ENCODE measurements at places on chromosomes 4 and X. TPM values are rescaled to one million over a fixed set of nuclear protein-coding genes. Genes with fewer than 3 reads are reported as not detected.

HPF1 gene
- total RNA-seq, result 20.2 TPM

- DNase-seq, result peak; percentile 71
Measured at GRCh38 chr4:2787230-2788100, 5.4 kb upstream of the SH3BP2 start.

DNA sequence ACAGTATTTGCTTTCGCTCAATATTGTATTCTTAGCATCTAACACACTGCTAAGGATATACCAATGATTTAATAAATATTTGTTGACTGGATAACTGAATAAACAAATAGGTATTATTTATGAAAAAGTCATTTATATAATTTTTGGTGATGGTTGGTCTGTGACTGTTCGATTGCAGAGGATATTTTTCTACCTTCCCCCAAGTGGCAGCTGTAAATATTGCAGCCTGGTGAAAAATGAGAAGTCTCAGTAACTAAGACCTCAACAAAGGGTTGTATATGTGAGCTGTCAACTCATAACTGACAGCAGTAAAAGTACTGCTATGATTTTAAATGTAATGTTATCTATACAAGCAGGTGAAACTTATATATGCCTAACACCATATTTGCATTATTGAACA lies 36.0 kb downstream of the HTR2C start:
- no peak for DNase-seq

FABP2 gene
- not detected for total RNA-seq

NAT8L gene
- total RNA-seq, result 0.82 TPM

DNA sequence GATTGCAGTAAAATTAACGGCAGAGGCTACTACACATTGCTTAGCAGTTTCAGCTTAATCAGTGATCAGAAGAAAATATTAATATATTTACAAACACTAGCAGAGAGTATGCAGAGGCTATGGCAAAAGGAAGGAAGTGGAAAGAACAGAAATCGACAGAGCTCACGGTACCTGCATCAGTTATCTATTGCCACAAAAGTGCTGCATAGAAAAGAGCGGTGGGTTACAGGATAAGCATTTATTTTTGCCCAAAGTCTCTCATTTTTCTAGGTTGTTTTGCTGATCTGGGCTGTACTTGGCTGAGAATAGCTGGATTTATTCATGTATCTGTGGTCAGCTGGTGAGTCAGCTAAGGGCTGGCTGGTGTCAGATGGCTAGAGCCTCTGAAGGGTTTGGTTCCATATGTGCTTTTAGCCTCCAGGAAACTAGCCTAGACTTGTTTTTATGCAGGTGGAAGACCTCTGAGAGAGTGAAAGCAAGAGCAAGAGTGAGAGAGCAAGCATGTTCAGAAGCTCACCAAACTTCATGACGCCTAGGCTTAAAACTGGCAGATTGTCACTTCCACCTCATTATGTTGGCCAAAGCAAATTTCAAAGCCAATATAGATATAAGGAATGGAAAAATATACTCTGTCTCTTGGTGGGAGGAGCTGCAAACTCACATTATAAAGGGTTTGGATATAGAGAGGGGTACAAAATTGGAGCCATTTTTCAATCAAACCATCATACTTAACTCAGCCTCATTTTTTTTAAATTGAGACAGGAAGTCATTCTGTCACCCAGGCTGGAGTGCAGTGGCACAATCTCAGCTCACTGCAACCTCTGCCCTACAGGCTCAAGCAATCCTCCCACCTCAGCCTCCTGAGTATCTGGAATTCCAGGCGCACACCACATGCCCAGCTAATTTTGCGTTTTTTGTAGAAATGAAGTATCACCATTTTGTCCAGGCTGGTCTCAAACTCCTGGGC lies 153.2 kb upstream of the RPL34 start:
- DNase-seq, result no peak

HS3ST1 gene
- total RNA-seq, result 0.94 TPM

- no peak for DNase-seq
Measured at GRCh38 chrX:107733686-107734085, 41.9 kb downstream of the TSC22D3 start.

CPLX1 gene
- 4.4 TPM for total RNA-seq

PABPC1L2A gene
- total RNA-seq, result not detected

GRCh38 chr4:152870606-152871005 lies 65.5 kb upstream of the FHDC1 start:
- DNase-seq, result no peak

GPAT3 gene
- 38.9 TPM for total RNA-seq

GRCh38 chrX:12974305-12974795 lies 560 bp upstream of the TMSB4X start:
- DNase-seq, result peak; percentile 77

- DNase-seq, result peak; percentile 42
Measured at GRCh38 chr4:14862891-14863290, 139.4 kb upstream of the CPEB2 start.

GRCh38 chrX:53547668-53548067 lies 113.5 kb upstream of the HSD17B10 start:
- no peak for DNase-seq

GRCh38 chrX:47179221-47179927 lies 14.3 kb upstream of the UBA1 start:
- DNase-seq, result peak; percentile 75

- no peak for DNase-seq
Measured at GRCh38 chr4:15688051-15688450, 6.4 kb downstream of the FAM200B start.

GRCh38 chr4:165095291-165095690 lies 17.4 kb downstream of the TMEM192 start:
- DNase-seq, result no peak

- DNase-seq, result no peak
Measured at GRCh38 chrX:95145848-95146490, 1472.0 kb downstream of the FAM133A start.

TKTL2 gene
- total RNA-seq, result not detected

- DNase-seq, result no peak
Measured at GRCh38 chrX:155231163-155231562, 14.9 kb downstream of the VBP1 start.

EXOSC9 gene
- total RNA-seq, result 9.4 TPM
